ENCODE measurements at places on chromosomes 4 and X. TPM values are rescaled to one million over a fixed set of nuclear protein-coding genes. Genes with fewer than 3 reads are reported as not detected.

GRCh38 chrX:37684973-37685372 is 618 bp upstream of the XK start:
- DNase-seq, result no peak

GRCh38 chr4:89992744-89993143 is 98.1 kb downstream of the MMRN1 start:
- DNase-seq, result no peak

DNA sequence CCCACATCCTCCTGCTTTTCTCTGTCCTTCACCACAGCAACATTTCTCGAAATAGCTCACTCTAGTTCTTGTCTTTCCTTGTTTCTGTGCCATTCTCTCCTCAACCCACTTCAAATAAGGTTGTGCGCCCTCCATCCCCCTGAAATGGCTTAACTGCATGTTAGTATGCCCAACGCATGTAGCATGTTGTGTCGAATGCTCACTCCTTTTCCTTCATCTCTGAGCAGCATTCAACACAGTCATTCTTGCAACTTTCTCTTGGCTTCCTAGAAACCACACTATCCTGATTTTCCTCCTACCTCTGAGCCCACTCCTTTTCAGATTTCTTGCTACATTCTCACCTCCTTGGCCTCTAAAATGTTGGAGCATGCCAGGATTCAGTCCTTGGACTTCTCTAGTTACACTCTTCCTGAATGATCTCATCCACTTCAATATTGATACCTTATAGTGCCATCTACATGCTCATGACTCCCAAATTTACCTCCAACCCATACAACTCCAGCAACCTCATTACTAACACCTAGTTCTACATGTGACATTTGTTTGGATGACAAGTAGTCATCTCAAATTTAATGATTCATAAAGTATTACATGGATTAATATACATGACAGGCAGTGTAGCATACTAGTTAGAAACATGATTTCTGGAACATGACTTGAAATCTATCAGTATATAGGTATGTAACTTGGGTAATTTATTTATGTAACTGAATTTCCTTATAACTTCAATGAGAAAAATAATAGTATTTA is 22.3 kb downstream of the RBMX start:
- DNase-seq, result no peak

- no peak for DNase-seq
Observed at GRCh38 chrX:370244-370962, 16.3 kb downstream of the PPP2R3B start.

DNA sequence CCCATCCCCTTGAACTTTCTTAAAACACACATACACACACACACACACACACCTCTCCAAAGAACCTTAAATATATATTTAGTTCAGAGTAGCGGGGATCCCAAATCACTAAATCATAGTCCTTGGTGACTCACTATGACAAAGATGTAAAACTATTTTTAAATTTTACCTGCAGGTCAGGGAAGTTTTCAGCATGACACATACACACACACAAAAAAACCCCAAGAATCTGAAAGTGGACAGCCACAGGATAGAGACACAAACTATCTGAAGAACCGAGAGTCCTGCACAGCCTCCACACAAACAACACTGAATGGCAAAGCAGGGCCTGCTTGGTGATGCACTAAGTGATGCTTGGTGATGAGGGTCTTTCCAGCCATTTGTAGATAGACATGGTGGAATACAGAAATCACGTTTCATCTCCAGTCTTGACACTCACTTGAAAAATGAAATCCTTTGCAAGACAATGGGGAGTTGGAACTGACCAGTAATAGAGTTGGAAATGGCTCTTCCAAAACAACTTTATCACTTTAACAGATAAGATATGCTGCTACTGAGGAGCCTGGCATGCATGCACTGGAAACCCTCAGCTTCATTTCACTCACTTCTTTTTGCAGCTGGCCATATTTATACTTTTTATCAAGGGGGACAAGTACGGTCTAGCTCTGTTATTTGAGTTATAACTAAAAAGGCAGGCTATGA is 307.3 kb downstream of the RAPGEF2 start:
- DNase-seq, result no peak

HHIP gene
- total RNA-seq, result 0.05 TPM

ATP8A1 gene
- total RNA-seq, result 0.40 TPM

TRPC3 gene
- not detected for total RNA-seq

NXF3 gene
- total RNA-seq, result not detected

TBX22 gene
- total RNA-seq, result not detected

MAGEA2 gene
- 67.5 TPM for total RNA-seq
